ENCODE measurements at places on chromosomes 6 and 20.
A peak's percentile ranks its signal among the peaks of the same experiment; 100 is the strongest.

GRCh38 chr6:40960742-40961430, 78.1 kb downstream of the UNC5CL start:
- no peak for DNase-seq

- DNase-seq = no peak
Measured at GRCh38 chr20:48975955-48976354, 54.4 kb downstream of the ARFGEF2 start.

DNA sequence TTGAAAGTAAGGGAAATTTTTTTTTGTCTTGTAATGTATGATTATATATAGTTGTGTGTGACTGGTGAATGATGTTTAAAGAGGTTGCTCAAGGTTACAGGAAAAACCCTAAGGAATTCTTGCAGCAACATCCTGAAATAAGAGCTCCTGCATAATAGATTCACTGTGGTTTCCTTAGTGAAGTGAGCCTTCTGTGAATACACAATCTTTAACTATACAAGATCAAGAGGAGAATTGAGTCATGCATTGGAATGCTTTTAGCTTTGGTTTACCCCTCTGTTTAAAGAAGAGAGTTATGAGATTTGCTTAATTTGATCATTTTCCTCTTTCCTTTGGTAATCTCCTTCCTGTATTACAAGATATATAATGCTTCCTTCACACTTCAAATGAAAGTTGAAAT, 141.6 kb upstream of the EYA4 start:
- DNase-seq = no peak

DNA sequence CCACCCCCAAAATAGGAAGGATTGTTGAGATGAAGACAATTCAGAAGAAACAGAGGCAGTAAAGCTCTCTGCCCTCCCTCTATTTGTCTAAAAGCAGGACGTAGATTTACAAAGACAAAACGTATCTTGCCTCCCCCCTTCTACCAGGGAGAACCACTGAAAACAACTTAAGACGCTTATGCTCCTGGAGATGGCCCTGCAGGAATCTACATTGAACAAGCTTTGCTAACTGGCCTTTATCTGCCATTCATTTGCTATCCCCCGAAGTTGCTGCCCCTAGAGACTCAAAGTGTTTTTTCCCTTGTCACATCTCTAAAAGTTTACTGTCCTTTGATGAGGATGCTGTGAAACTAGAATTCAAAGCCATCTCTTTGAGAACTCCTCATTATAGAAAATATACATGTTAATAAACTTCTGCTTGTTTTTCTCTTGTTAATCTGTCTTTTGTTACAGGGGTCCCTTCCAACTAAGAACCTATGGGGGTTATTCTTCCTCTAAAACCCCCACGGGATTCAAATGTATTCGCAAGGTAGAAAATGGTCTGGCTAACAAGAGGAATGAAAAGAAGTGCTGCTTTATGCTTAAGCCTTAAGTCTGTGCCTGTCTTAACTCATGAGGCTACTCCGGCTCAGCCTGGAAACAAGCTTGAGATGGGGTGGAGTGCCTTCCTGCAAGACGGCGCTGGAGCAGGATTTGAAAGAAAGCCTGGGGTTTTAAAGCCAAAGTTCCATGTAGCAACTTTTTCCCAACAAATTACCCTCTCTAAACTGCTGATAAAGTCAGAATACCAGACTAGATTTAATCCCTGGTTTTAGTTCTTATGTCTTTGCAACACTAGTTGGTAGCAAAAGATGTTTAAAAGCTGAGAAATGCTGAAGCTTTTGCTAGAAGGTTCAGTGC, 88.0 kb downstream of the CLIC5 start:
- DNase-seq = no peak

DNA sequence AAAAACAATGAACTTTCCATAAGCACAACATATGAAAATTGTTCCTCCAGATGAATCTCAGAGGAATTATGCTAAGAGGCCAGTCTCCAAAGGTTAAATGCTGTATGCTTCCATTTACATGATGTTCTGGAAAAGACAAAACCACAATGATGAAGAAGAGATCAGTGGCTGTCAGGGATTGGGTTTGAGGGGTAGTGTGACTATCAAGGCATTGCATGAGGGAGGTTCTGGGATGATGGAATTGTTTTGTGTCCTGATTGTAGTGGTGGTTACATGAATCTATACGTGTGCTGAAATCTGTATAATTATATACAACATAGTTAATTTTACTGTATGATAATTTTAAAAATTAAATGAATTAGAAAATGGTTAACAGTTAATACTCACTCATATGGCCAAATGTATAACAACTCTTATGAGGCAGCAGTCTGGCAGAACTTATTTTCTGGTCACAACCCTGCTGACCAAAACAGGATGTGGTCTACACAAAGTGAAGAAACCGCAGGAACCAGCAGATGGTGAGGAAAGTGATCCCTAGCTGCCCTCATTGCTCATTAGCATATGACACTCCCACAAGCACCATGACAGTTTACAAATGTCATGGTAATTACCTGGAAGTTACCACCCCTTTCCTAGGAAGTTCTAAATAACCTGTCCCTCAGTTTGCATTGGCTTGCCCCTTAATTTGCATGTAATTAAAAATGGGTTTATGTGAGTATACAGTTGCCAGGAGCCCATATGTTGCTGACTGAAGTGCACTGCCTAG, 31.9 kb downstream of the NSFL1C start:
- peak; percentile 21 for DNase-seq

DNA sequence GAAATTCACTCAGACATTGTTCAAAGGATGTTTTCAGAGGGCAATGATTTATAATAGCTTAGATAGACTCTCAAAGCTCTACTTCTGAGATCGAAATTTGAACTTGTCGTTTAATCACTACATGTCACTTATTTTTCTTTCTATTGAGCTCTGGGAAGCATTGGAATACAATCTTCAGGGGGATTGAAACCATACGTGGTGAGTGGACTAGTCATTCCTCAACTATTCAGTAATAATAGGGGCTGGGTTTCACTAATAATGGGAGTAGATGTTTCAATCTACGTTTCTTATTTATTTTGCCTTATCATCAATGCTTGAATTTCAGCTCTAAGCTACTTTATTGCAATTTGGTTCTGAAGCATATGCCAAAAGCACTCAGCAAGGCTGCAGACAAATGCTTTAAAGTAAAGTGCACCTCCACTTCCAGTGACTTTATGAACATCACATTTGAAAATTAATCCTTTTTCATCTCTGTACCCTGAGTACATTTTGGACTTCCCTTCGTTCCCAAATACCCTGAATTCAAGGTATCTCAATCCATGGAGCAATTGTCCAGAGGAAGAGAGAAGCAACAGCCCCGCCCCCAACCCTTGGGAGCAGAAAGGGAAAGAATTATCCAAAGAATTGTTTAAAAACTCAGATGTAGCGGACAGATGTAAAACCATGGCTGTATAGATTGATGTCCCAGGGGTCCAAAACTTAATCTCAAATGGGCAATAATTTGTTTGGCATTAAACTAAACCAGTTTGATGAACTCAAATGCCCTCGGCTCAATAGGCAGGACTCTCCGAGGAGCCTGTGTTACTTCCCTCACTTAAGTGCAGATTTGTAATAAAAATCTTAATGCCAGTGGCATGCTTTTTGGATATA, 68.1 kb downstream of the HFE start:
- DNase-seq = no peak
